Activated CD8-positive, alpha-beta memory T cell treated with anti-CD3 and anti-CD28 coated beads for 36 hours (primary cell): ENCODE measurements at places on chromosomes 4 and X. TPM values are rescaled to one million over a fixed set of nuclear protein-coding genes. Genes with fewer than 3 reads are reported as not detected.

Gene MAGEC1
- not detected for total RNA-seq

Gene FAM47E
- not detected for total RNA-seq

Gene HSFX3
- total RNA-seq = not detected

Gene RRH
- total RNA-seq = 0.48 TPM

Gene SMIM43
- not detected for total RNA-seq

Gene HERC5
- 5.9 TPM for total RNA-seq

Gene ZBTB49
- 6.0 TPM for total RNA-seq
